ENCODE measurements at places on chromosomes 6 and 20.

GRCh38 chr20:47818466-47818865 is 33.2 kb upstream of the SULF2 start:
- DNase-seq = no peak

- DNase-seq = no peak
Measured at GRCh38 chr6:108846628-108847027, 1.6 kb upstream of the ARMC2 start.

GRCh38 chr6:41443616-41444525 is 102.3 kb upstream of the FOXP4 start:
- no peak for DNase-seq

DNA sequence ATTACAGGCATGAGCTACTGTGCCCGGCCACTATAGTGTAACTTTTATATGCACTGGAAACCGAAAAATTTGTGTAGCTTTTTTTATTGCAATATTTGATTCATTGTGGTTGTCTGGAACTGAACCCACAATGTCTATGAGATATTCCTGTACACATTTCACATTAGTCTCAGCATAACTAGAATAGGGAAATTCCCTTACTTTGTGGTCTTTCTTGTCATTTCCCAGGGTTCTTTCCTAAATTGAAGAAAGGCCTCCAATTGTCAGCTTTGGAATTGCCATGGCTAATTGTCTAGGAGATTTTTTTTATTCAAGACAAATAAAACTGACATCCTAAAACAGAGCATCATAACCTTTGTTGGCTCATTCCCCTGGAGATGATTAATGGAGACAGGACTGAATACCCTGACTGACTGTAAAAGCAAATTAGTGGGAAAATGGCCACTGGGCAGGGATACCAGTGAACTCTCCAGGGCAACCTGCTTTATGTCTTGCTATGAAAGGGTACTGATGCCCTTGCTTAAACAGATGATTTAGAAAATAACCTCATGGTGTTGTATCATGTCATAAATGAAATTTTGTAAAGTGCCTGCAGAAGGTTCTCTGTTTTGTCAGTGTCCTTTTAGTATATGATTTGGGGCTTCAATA is 576.9 kb downstream of the RFPL4B start:
- DNase-seq = no peak

- no peak for DNase-seq
Measured at GRCh38 chr20:13639150-13639497, 392 bp upstream of the TASP1 start.

DNA sequence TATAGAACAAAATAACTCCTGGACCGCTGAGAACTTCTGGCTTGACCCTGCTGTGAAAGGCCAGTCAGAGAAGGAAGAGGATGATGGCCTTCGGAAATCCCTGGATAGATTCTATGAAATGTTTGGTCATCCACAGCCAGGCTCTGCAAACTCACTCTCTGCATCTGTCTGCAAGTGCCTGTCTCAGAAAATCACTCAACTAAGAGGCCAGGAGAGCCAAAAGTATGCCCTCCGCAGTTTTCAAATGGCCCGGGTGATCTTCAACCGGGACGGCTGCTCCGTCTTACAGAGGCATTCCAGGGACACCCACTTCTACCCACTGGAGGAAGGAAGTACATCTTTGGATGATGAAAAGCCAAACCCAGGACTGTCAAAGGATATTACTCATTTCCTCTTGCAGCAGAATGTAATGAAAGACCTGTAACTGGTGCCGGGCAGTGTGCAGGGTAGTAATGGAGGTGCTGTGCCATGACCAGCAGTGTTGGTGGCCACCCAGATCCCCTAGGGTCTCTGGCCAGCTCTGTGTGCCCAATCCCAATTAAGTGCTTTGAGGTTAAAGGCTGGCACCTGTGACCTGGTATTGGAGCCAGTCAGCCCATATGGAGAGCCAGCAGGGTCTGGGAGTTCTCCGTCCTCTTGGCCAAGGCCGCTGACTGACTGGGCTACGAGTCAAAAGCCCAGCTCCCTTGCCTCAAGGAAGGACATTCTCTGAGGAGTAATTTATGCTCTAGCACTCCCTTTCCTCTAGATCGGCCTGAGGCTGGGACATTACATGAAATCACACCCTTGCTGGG is 87.1 kb downstream of the TRMT6 start:
- no peak for DNase-seq

- no peak for DNase-seq
Measured at GRCh38 chr20:23879811-23880374, 345 bp upstream of the CST5 start.

- DNase-seq = no peak
Measured at GRCh38 chr6:72783666-72784065, 161.8 kb downstream of the KCNQ5 start.

Data from central memory CD8-positive, alpha-beta T cell (primary cell).